Stimulated activated CD8-positive, alpha-beta memory T cell treated with anti-CD3 and anti-CD28 coated beads, Interleukin-2, amount 100 ng/mL, for 48 hours (primary cell): ENCODE measurements at places on chromosomes 5 and 9.

- DNase-seq: no peak
These were observed 301.3 kb downstream of the PARP8 start for GRCh38 chr5:50967563-50968355.

DNA sequence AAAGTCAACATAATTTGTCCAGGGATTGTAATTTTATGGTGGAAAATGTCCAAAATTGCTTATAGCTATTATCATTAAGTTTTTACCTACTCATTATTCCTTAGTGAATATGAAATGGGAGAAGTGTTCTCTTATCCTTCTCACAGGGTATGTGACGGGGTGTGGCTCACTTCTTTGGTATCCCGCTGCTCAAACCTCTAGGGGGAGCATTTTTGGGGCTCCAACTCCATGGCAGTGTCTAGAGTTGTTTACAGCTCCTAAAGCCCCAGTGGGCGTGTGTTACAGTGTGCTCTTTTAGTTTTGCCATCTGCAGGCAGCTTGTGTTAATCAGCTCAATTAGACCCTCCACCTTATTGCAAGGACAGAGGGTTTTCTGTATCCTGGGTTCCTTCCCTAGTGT lies 89.4 kb downstream of the CDKN2A start:
- no peak for DNase-seq

- DNase-seq: no peak
These were observed 74.4 kb downstream of the TRIO start for GRCh38 chr5:14217587-14217986.

- DNase-seq: no peak
These were observed 6.2 kb upstream of the SHB start for GRCh38 chr9:38075272-38075671.

DNA sequence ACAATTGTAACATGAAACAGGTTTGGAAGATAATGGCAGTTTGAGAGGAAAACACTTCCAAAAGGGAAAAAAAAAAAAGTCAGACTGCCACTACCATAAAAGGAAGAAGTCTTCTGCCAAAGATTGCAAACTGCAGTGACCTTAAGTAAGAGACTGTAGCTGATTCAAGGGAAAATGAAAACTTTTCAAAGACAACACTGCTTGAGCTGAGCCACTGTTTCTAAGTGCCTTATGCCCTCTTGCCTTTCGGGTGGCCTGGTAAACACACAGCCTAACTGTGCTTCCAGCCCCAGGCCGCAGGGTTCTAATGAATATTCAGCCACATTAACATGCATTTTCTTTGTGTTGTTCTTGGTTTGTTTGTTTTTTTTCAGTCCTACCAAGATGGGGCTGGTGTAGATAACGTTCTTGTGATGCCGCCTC lies 354.6 kb downstream of the BNC2 start:
- no peak for DNase-seq

DNA sequence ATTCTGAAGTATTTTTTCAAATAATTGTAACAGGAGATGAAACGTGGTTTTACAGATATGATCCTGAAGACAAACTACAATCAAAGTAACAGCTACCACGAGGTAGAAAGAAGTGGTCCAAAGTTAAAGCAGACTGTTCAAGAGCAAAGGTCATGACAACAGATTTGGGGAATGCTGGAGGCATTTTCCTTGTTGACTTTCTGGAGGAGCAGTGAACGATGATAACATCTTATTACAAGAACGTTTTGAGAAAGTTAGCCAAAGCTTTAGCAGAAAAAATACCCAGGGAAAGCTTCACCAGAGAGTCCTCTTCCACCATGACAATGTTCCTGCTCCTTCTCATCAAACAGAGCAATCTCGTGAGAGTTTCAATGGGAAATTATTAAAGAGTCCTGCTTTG lies 145.4 kb upstream of the NREP start:
- DNase-seq: no peak

GRCh38 chr9:35220659-35221338 lies 59.0 kb downstream of the UNC13B start:
- no peak for DNase-seq

GRCh38 chr9:99244344-99245260 lies 22.5 kb downstream of the SEC61B start:
- DNase-seq: no peak

GRCh38 chr9:76403352-76403751 lies 9.1 kb upstream of the RFK start:
- no peak for DNase-seq

DNA sequence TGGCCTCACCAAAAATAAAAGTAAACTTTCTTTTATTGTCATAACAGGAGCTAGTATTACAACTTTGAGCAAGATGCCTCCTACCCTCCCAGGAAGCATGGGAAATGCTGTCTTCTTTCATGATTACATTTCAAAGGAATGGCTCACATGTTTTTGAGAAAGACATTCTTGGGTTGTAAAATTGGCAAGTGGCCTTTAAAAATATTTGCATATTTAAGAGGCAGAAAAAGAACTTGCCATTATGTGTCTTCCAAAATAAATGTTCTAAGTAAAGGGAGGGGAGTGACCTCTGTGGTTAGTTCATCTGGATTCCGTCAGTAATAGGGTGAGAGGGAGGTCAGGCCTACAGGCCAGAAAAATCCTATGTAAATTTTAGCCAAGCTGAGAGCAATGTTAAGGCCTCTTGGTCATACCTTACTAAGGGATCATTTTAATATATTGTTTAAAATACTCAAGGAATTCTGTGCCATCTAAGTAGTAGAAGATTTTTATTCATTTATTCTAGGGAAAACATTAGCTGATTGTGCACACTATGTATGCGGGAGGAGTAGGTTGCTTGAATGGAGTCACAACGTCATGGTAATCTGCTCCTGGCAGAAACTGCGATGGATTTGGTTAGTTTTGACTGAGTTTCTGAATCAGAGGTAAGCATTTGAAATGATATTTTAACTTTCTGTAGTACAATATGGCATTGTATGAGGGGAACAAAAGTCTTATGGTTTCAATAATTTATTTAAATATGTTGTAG lies 1485.7 kb upstream of the CDH9 start:
- no peak for DNase-seq

- no peak for DNase-seq
These were observed 1.5 kb upstream of the PTGES2 start for GRCh38 chr9:128128836-128129590.

DNA sequence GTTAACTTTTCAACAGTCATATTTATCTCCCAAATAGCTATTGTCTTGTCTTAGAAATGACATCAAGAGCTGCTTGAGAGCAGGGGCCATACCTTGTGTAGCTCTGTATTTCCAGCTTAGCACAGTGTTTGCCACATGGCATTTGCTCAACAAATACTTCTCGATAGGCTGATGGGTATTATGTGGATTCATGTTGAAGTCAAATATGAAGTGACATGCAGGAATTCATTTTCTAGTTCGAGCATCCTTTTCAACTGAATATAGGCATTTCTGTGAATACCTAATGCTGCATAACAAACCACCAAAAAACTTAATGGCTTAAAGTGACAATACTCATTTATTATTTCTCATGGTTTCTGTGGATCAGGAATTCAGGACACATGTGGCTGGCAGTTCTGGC lies 125.6 kb downstream of the TLE1 start:
- DNase-seq: no peak

- no peak for DNase-seq
These were observed 756.1 kb downstream of the DNAH5 start for GRCh38 chr5:13188371-13188770.

- DNase-seq: no peak
These were observed 285.1 kb downstream of the DNAH5 start for GRCh38 chr5:13659391-13659790.

DNA sequence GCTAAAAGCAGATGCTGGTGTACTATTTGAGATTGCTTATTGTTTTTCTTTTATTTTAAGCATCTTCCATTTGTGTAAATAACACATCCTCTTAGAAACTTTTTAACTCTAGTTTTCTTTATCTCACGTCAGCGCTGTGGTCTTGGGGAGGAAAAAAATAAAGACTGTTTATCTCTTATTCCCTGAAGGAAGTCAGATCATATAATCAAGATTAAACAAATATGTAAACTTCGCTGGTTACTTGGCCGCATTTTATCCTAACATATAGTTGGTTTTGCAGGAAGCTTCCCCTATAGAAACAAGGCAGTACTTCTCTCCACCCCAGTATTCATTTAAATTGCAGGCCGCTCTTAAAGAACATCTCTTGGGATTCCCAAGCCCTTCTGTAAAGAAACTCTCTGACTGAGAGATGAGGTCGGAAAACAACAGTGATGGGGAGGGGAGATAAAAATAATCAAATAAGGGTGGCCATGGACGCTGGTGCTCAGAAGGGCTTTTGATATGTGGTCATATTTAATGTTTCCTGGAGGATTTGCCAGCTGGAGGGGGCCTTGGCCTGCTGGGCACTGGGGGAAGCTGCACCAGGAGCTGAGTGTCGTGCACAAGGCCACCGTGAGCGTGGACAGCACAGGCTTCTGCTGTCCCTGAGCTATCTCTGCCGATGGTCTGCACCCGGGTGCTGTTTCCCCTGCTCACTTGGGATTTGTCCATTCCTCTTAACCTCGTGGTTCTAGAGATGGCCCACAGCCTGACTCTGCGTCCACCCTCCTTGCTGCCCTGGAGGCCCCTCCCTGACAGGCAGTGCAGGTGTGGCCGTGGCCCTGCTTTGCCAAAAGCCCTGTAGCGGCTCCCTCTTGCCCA lies 23.8 kb downstream of the NEURL1B start:
- no peak for DNase-seq

DNA sequence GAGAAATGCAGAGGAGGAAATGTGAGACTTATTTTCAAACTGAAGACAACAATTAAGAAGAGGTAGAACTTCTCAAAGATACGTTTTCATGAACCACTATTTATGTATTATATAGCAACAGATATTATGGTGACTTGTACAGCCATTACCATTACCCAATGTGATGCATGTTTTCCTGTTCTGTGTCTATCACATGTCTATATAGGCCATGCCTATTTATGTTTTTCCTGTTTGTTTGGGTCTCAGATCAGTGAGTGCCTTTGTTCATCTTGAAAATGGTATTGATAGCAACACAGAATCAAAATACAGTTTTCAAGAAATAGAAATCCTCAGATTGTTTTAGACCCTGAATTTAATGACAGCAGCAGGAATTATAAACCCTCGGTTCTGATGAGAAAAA lies 44.0 kb downstream of the DAPK1 start:
- no peak for DNase-seq

DNA sequence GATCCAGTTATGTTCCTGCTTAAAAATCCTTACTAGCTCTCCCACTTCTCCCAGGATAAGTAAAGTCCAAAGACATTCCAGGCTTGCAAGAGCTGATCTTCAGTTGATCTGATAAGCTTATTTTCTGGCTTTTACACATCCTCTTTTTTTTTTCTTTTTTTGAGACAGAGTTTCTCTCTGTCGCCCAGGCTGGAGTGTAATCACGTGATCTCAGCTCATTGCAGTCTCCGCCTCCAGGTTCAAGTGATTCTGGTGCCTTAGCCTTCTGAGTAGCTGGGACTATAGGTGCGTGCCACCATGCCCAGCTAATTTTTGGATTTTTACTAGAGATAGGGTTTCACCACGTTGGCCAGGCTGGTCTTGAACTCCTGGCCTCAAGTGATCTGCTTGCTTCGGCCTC lies 37.3 kb upstream of the PTPN3 start:
- no peak for DNase-seq

DNA sequence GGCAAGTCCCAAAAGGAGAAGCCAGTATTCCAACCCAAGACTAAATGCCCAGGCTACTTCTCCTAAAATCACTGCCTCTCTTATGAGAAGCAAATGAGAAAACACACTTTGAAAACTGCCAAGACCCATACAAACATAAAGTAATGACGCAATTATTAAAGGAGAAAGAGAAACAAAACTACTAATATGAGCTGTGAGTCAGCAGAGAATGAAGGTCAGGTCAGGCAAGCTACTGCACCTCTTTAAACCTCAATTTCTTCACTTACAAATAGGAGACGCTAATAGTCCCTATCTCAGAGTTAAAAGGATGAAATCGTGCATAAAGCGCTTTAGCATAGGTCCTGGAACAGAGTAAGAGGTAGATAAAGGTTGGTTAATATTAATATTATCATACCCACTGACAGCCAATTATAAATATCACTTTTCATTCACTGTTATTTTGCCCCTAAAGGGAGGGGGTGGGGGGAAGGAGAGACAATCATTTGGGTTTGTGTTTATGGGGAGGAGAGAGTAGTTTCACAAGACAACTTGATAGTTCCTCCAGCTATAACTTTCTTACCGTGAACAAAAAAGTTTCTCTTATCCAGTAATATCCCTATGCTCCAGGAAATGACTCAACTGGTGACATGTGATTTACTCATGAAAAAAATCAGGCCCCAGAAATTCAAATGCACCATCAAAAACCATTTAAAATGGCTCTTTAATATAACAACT lies 3.6 kb downstream of the PSMB7 start:
- no peak for DNase-seq

DNA sequence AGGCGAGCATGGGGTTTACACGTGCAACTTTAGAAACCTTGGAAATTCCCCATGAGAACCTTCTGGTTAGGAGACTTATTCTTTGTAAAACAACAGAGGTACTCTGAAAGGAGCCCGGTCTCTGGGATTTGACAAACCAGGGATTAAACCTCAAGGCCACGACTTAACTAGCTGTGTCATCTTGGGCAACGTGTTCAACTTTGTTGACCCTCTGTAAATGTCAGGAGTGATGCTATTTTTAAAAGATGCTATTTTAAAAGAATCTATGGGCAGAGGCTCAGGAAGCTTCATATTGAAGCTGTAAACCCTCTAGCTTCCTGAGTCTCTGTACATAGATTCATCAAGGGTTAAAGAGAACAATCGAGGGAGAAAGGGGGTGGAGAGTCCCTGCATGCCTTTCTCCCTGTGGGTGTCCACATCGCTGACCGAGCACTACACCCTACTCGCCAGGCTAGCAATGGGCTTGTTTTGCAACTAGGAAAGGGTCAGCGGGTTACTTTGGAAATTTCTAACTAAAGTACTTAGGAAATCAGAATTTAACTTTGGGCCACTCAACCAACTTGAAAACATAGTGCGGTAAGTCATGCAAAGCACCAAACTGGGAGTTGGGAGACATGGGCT lies 2.1 kb downstream of the SLC36A2 start:
- no peak for DNase-seq

DNA sequence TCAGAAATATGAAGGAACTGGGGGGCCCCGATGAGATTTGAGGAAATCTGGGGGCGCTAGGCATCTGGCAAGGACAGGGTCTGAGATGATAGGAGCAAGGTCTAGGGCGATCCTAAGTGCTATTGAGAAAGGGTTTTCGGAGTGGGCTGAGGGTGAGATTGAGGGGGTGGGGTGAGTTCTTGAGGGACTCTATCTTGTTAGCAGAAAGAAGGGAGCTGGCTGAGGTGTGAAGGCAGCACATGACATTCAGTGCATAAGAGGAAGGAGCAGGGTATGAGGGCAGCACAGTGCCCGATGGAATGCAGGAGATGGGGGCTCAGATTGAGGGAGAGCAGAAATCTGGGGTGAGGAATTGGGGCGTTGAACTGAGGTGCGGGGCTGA lies 640 bp downstream of the TRIM32 start:
- DNase-seq: no peak
